ENCODE measurements at places on chromosomes 2 and 18. TPM values are rescaled to one million over a fixed set of nuclear protein-coding genes. Genes with fewer than 3 reads are reported as not detected.

ICOS gene
- total RNA-seq = not detected

TIA1 gene
- total RNA-seq = 72.2 TPM

GORASP2 gene
- 83.0 TPM for total RNA-seq

KCNG2 gene
- not detected for total RNA-seq

COL6A3 gene
- total RNA-seq = 2.5 TPM
